ENCODE measurements at places on chromosomes 1 and 21.
A peak's percentile ranks its signal among the peaks of the same experiment; 100 is the strongest.

DNA sequence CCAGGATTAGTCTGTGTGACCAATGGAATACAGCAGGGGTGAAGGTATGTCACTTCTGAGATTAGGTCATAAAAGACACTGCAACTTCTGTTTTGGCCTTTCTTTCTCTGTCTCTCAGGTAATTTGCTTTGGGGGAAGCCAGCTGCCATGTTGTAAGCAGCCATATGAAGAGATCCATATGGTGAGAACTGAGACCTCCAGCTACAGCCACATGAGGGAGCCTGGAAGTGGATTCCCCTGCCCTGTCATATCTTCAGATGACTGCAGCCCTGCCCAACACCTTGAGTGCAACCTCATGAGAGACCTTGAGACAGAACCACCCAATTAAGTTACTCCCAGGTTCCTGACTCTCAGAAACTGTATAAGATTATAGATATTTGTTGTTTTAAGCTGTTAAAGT, 70.1 kb upstream of the ESRRG start:
- no peak for DNase-seq

DNA sequence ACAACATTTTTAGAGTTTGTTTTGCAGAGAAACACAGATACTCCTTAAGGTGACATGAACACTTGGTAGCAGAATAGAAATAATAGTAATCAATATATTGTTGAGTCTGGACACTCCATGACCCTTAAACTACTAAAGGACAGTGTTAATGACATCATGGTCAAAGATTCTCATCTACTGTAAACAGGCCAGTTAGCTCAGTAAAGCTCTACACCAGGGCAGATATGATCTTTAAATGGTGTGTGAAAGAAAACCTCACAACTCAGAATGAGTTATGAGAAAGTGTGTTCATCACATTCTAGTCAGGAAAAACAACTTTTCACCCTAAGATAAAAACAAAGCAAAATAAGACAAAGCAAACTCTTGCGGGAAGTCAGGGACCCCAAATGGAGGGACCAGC, 58.1 kb upstream of the ADAMTS5 start:
- no peak for DNase-seq

DNA sequence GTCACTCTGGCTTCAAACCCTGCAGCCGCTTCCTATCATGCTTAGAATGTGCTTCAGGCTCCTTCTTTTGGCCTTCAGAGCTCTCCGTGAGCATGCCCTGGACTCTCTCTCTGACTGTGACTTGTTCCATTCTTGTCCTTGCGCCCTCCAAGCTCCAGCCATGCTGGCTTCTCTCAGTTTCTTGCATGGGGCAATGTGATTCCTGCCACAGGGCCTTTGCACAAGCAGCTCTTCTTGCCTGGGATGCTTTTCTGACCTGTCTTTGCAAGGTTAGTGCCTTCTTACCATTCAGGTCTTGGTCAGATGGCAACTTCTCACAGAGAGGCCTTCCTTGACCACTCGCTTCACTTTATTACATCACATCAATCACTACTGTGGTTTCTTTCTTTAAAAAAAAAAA, 66.1 kb downstream of the NFASC start:
- no peak for DNase-seq

- DNase-seq = no peak
These were observed 56.9 kb downstream of the TBCE start for GRCh38 chr1:235424092-235424491.

- no peak for DNase-seq
These were observed 18.1 kb upstream of the PSMA5 start for GRCh38 chr1:109444346-109444745.

DNA sequence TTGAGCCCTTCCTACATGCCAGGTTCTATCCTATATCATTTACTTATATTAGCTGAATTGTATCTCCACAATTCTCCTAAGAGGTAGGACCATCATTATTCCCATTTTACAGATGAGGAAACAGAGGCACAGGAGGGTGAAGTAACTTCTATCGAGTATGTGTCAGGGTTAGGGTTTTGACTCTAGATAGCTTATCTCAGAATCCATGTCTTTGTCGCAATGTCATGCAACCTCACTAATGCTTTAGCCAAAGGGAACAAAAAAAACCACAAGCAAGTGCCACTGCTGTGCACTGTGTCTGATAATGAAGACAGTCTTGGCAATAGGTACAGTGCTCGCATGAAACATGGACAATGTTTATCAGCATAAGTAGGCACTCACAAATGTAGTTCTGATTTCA, 95.4 kb upstream of the CLDN14 start:
- DNase-seq = no peak

- no peak for DNase-seq
These were observed 207.1 kb downstream of the ROR1 start for GRCh38 chr1:63980740-63981407.

- DNase-seq = no peak
These were observed 20.0 kb downstream of the S100A6 start for GRCh38 chr1:153515504-153516394.

DNA sequence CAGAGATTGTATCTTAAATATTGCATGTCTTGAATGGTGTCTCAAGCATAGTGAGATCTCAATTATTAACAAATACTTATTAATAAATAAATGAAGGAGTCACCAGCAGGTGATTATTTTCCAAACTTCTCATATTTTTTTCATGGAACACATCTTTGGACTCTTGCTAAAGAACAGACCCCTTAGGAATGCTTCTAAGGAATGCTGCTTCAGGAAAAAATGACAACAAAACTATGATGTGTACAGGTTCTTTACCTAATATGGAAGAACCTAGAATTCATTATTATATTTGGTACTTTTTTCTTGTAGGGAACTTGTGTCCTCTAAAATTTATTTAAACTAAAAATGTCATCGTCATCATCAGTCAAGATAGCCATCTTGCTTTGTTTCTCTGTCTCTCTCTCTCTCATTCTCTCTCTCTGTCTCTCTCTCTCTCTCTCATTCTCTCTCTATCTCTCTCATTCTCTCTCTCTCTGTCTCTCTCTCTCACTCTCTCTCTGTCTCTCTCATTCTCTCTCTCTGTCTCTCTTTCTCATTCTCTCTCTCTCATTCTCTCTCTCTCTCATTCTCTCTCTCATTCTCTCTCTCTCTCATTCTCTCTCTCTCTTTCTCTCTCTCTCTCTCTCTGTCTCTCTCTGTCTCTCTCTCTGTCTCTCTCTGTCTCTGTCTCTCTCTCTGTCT, 63.0 kb upstream of the ETS2 start:
- no peak for DNase-seq

GRCh38 chr1:41646186-41646585, 161.7 kb upstream of the EDN2 start:
- no peak for DNase-seq

DNA sequence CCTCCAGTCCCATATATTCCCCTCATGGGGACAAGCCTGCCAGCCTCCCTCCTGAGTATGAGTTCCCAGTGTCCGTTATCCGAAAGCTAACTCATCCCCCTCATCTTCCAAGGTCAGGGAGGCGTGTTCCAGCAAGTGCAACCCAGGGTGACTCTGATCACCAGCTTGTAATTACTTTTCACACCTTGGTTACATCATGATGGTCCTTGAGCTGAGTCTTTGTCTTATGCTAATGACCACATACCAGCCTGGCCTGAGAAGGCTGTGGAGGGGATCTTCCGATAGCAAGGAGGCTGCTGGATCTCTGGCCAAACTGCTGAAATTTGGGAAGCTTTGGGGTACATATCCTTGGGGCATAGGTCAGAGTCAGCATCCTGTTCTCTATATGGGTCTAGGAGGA, 99.6 kb downstream of the DDX20 start:
- no peak for DNase-seq

GRCh38 chr1:200184196-200184595, 156.7 kb downstream of the NR5A2 start:
- DNase-seq = peak; percentile 90

GRCh38 chr1:207648334-207649209, 3.6 kb downstream of the CR1L start:
- DNase-seq = peak; percentile 17

DNA sequence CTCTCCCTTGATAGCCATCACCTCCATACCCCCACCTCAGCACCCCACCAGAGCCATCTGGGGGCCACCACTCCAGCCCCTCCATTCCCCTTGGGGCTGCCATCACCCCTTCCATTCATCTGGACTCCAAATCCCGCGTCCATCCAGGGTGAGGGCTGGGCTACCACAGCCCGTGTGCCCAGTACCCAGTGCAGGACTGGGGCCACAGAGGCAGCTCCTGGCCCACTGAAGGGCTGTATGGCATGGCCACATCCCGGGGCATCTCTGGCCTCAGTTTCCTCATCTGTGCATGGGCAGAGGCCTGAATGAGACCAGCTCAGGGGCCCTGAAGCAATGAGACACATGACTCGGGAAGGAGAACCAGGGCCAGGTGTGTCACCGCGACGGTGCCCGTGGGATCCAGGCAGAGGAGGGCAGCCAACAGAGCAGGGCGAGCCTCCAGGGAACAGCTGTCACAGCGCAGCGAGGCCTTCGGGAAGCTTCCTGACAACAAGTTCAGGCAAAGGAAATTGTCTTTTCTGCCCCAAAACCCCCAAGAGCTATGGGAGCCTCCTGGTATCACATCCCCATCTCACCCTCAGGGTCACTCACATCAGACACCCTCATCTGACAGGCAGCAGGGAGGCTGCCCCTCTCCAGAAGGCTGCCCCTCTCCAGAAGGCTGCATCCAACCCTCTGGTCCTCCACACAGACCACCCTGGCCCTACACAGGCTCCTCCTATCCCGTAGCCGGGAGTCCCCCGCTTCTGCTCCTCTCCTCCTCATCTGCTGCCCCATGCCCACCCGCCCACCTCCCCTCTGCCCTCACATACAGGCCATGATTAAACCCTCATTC, 76.3 kb downstream of the MEGF6 start:
- no peak for DNase-seq

- DNase-seq = no peak
These were observed 36.6 kb downstream of the NIBAN1 start for GRCh38 chr1:184937729-184938128.

DNA sequence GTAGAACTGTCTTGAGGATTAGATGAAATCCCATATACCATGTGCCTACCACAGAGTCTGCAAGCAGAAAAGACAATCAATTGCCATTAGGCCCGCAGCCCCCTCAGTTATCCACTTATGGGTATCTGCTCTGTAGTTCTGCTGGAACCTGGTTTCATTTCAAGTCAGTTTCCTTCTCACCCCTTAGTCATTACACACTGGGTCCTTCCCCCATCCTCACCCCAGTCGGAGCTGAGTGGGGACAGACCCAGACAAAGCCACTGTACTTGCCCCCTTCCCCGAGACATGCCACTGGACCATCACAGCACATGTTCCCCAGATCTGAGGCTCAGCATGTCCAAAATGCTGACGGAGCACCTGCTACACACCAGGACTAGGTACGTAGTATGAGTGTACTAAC, 21.2 kb downstream of the PGLYRP3 start:
- DNase-seq = no peak

GRCh38 chr1:176193023-176193422, 14.1 kb downstream of the COP1 start:
- no peak for DNase-seq

GRCh38 chr1:74162333-74162732, 35.6 kb downstream of the LRRIQ3 start:
- DNase-seq = no peak

DNA sequence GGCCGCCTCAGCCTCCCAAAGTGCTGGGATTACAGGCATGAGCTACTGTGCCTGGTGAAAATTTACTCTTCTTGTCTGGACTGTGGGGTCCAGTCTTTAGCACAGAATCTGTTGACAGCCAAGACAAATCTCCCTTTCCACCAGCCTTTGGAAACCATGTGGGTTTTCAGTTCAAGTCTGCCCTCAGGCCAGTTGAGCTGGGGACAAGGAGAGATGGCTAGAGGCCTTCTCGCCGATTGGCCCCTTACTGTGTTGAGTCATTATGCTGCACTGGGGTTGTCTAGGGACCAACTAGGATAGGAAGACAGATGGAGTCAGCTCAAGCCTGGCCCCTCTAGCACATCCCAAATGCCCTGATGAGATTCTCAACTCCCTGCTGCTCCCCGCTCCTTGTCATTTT, 8.6 kb upstream of the NKAIN1 start:
- no peak for DNase-seq

DNA sequence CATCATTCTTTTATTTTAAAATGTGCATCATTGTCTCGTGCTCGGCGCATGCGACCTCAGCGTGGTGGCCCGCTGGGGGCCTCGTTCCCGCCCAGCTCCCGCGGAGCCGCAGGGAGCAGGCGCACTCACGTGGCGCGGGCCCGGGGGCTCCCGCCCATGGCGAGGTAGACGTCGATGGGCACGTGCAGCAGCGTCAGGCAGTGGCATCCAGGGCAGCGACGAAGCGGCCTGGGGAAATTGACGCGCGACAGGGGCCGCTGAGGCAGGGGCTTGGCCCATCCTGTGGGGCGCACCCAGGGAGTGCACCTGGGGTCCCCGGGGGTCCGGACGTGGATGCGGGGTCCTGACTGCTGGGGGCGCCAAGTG, 994 bp downstream of the FAM229A start:
- no peak for DNase-seq

GRCh38 chr1:217540321-217540720, 90.6 kb downstream of the GPATCH2 start:
- DNase-seq = no peak

- DNase-seq = no peak
These were observed 493.8 kb downstream of the TTLL7 start for GRCh38 chr1:83505148-83505547.

- no peak for DNase-seq
These were observed 131.9 kb upstream of the ARHGEF16 start for GRCh38 chr1:3322450-3323020.
